ENCODE measurements at places on chromosomes 5 and 9. TPM values are rescaled to one million over a fixed set of nuclear protein-coding genes. Genes with fewer than 3 reads are reported as not detected.

GRCh38 chr5:177500685-177501522 lies 3.5 kb upstream of the PDLIM7 start:
- DNase-seq: peak; percentile 88

DNA sequence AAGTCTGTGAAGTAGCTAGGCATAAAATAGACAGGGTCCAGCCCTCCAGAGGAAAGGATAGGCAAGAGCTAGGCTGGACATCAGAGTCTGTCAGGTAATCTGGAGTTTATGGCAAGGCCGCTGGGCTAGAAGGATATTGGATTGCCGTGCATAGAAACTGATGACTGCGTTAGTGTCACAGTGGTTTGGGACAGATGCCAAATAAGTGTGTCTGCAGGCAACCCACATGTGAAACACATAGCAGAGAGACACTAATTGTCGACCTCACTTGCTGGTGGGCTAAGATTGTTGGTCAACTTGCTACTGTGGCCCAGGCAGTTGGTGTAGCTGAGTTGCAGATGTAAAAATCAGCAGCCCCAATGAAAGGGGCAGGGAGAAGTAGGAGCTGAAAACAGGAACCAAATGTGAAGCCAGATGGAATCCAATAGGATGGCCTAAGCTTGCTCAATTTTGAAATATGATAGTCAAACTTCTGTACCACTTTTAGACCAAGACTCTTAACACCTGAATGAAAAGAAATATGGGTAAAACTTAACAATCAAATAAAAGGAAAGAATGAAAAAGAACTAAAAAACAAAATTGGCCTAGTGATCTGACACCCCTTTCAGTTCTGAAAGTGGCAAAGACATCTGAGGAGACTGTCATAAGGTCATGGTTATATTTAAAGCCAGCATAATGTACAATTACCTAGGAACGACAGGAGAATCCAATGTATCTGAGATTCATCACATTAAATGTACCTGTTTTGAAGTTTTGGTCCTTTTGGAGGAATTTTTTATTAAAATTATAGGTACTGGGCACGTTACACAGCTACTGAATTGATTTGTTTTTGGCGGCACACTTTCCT lies 243.3 kb upstream of the ACTBL2 start:
- no peak for DNase-seq

DNA sequence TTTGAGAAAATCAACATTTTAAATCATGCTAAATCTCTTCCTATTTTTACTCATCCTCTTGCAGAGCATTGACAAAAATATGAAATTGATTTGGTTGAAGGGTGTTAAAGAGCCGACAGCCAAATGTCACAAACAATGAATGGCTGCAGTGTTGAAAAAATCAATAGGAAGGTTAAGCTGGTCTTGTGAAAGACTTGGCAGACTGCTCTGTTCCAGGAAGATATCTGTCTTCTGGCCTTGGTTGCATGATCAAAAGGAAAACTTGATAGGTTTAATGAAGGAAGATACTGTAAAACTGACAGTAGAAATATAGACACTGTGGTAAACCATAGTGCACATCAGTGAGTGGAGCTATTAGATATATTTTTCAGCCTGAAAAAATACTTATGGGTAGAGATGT lies 103.6 kb downstream of the PBX3 start:
- no peak for DNase-seq

DNA sequence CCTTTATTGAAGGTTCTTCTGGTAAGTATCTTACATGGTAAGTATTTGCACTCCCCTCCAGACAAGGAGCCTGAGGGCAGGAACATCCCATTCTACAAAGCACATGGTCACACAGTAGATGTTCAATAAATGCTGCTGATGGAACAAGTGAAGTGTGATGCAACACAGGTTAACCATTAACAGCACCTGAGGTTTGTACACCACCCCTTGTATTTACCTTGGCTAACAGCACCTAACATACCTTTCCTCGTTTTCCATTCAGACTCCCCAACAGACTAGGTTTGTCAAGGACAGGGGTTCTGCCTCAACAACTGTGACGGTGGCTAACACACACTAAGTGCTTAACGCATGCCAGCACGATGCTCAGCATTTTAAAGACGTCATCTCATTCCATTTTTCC lies 213.6 kb downstream of the MAPKAP1 start:
- no peak for DNase-seq

The BAAT gene
- 0.19 TPM for total RNA-seq

All from activated T-cell treated with anti-CD3 and anti-CD28 coated beads, Interleukin-2, amount 50 U/mL, for 72 hours (primary cell).